Activated naive CD4-positive, alpha-beta T cell treated with anti-CD3 and anti-CD28 coated beads for 36 hours (primary cell): ENCODE measurements at places on chromosomes 13 and 19. TPM values are rescaled to one million over a fixed set of nuclear protein-coding genes. Genes with fewer than 3 reads are reported as not detected.

DNA sequence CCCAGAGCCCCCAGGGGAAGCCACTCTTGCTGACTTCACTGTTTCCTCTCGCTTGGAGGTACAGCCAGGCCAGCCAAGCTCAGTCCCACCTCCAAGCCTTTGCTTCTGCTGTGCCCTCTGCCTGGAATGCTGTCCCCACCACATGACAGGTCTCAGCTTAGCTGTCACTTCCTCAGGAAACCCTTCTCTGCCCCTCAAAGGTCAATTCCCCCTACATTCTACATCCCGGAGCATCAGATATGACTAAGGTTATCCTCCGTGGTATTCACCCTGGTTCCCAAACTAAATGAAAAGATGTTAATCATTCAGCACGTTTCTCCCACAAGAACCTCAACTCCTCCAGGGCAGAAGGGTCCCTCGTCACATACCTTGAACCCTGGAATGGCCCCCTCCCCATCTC is 53.5 kb downstream of the PTPRS start:
- peaks cover 10% of the 10 kb centered on the region for H3K4me1 ChIP-seq
- H3K4me3 ChIP-seq = no peak overlapping the region
- no peaks in the 10 kb centered on the region for H3K36me3 ChIP-seq

DNA sequence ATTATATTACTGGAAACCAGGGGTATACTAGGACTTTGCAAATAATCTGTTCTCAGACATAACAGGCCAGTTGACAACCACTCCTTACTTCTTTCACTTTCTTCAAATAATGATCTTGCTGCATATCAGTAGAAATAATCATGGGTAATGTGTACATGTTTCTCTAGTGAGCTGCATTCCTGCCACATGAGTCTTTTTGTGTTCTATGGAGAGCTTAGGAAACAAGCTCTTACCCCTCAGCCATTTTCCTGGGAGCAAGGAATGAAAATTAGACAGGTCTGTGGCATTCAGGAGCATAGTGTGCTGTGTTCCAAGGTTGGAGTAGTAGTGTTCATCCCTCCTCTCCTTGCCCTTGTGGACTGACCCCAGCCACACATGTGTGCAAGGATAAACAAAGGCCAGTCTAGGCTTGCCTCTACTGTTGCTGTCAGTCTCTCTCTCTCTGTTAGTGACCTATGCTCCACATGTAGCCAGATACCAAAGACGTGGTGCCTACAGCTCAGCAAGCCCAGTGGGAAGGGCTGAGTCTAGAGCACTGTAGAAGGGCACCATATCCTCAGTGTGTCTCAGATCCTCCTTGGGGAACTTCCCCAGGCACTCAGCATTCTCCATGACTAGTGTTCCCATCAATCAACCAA is 11.5 kb upstream of the OXGR1 start:
- no peak overlapping the region for H3K27ac ChIP-seq
- no peak for DNase-seq
- no peaks in the 10 kb centered on the region for H3K36me3 ChIP-seq
- H3K4me3 ChIP-seq = no peak overlapping the region

GRCh38 chr13:30920162-30920909 is 12.1 kb upstream of the TEX26 start:
- DNase-seq = no peak
- no peak overlapping the region for H3K4me3 ChIP-seq
- H3K27me3 ChIP-seq = peaks cover 19% of the 10 kb centered on the region
- H3K4me1 ChIP-seq = peaks cover under 1% of the 10 kb centered on the region

FAM83E gene
- 2.0 TPM for total RNA-seq

AZU1 gene
- not detected for total RNA-seq
